ENCODE measurements at places on chromosomes 6 and 20.

DNA sequence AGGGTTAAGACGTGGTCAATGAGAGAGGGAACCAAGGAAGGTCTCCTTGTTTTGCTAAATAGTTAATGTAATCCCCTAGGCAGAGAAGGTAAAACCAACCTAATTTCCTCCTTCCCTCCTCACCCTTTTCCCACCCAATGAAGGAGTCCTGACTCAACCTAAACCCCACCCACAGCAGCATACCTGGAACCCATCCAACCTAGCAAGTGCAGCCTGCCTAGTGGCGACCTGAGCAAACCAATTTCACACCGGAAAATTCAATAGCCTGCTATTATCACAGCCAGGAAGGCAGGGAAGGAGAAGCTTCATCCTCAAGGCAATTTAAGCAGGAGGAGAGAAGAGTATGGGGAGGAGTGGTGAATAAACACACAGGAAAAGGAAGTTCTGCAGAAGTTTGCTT lies 46.9 kb downstream of the OSTM1 start:
- DNase-seq: peak; percentile 67

DNA sequence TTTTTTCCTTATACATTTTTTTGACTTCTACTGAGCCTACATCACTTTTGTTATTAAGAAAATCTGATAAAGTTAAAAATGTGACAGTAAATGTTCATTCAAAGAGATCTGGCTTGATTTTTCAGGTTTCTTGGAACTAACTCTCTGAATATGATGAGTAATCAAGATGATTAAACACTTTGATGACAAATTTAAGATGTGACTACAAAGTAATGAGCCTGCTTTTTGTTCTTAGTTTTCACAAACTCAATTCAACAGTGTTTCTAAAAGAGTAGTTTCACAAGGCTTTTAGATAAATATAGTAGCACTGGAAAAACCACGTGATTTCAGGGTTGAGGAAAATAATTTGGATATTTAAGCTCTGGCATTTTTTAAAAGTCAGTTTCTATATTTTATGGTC lies 37.9 kb upstream of the HDDC2 start:
- DNase-seq: no peak

GRCh38 chr6:14361956-14362587 lies 244.5 kb downstream of the CD83 start:
- DNase-seq: no peak

DNA sequence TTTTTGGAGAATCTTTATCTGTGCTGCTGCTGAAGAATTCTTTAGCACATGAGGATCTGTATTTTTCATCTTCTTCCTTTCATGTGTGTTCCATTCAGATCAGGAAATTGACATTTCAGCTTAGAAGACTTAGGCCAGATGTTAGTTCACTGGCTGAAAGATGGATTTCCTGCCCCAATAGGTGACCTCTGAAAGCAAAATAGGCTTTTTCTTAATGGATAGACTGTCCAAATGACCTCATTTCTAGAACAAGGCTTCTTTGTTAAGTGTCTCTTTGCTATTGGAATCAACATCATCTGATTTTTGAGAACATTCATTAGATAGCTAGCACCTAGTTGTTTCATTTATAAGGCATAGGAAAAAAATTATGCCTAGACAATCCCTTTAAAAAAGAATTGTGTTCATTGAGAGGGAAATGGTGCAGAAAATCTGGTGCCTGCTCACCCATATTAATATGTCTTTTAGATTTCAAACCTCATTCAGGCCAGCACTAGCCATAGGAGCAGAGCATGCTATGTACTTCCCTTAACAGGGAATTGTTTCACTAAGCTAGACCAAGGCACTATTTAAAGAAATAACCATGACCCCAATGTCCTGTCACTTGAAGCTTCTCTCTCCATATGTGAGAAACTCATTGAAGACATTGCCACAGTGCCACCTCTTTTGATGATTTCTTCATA lies 13.6 kb upstream of the SASH1 start:
- no peak for DNase-seq

DNA sequence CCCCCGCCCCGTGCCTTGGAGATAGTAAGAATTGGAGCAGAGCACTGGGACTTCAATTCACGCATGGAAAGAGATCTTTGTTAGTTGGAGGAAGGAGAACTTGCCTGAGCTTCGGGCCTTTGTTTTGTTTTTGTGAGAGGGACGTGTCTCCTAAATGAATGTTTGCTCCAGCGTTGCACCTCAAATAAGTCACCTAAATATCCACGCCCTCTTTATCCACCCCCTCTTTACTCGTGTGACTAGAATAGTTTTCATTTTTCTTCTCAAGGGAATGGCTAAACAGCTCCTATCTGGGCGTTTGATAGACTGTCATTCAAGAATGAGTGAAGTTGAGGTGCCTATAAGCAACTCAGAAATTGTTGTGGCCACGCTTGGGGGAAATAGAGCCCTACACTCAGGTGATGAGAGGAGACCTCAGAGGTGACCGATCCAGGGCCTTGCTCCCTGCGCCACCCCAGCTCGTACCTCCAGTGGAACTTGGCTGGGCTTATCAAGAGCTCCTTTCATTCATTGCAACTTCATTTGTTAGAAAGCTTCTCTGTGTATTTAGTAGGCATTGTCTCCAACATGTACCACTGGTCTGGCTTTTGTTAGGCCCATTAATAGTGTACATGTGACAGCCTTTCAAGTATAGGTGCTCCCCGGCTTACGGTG lies 861 bp downstream of the PCMTD2 start:
- no peak for DNase-seq

Data from COR-L47 (cell line).